ENCODE measurements at places on chromosomes 5 and 9.

DNA sequence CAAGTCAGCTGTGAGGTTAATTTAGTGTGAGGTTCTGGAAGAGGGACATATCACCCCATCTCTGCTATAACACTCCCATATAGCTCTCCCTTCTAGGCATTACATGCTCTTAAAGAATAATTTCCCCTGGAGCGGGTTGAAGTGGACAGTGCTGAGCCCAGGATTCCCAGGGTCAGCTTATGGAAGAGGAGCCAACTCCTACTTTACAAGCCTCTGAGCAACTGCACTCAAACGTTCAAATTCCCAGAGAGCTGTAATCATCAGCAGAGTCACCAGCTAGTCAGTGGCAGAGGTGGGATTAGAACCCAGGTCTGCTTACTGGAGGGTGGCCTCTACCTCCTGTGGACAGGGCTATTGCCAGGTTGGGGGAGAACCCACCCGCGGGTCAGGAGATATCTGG lies 1.4 kb downstream of the NEURL1B start:
- DNase-seq: no peak

DNA sequence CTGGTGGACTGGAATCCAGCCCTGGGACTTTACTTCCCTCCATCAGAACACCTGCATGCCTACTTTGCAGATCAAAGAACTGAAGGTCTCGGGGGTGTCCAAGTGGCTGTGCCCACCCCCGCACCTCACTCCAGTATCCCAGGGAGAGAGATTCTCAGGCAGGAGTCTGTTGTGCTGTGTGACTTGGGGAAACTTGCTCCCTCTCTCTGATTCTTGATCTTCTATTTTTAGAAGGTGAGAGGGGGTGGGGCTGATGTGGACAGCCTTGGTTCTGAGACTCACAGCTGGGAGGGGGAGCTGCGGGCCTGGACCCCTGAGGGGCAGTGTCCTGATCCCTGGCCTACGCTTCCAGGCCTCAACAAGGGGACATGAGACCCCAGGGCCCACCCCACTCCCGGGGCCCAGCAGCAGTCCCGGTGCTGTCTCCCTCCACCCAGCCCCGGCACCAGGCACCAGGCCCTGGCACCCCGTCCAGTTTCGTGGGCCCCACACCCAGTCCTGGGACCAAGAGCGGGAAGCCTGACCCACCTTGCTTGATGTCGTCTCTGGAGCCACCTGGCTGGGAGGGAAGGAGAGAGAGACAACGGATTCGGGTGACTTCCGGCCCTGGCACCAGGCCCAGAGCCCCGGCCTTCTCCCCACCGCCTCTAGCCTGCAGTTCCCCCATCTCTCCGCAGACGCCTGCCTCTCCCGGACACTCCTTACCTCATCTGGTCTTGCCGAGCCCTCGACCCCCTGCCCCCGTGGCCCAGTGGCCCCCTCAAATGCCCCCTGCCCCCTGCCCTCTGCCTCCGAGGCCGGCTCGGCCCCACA lies 74.0 kb upstream of the SPTLC1 start:
- no peak for DNase-seq

GRCh38 chr9:89410641-89411350 lies 87.1 kb downstream of the SEMA4D start:
- DNase-seq: peak; percentile 58

DNA sequence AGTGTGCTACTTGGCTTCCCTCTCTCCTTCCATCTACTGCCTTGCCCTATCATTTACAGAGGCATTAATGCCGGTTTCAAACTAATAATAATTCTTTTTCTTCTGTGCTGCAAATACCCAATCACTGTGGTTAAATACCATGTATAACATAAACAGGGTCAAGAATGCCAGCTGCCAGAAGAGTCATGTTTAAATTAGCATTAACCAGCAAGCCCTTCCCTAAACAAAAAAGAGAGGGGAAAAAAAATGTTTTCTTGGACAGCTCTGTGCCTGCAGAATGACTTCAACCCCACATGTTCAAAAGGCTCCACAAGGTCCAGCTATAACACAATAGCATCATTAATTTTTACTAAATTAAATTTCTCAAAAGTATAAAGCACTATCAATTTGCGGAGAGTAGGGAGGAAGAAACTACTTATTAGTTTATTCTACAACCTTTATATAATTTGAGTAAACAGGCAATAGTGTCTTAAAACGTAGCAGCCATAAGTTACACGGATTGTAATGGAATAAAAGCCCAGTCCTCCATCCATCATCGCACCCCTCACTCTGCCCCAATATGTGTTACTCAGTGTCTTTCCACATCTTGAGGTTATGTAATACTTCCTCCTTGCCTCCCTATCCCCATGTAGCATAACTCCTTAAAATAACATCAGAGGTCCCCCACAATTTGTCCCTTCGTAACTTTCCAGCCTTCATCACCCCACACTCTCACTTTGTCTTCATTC lies 3.9 kb downstream of the LPAR1 start:
- no peak for DNase-seq
